ENCODE measurements at places on chromosomes 2 and 18.

GRCh38 chr18:13611142-13611600, 115.2 kb downstream of the FAM210A start:
- no peak for DNase-seq

DNA sequence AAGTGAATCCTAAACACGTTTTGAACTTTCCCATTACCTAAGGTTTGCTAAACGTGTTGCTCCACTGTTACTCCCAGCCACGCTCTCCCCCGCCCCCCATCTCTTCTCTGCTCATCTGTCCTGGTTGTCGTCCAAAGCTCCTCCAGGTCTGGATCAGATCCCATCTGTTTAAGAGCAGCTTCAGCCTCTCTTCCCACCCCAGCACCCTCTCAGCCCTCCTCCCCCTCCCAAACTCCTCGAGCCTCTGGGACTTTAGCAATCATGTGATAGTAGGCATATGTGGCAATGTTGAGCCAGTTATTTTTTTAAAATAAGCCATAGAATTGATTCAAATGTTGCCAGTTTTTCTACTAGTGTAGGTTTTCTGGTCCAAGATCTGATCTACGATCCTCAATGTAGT, 20.0 kb upstream of the LPIN1 start:
- no peak for DNase-seq

DNA sequence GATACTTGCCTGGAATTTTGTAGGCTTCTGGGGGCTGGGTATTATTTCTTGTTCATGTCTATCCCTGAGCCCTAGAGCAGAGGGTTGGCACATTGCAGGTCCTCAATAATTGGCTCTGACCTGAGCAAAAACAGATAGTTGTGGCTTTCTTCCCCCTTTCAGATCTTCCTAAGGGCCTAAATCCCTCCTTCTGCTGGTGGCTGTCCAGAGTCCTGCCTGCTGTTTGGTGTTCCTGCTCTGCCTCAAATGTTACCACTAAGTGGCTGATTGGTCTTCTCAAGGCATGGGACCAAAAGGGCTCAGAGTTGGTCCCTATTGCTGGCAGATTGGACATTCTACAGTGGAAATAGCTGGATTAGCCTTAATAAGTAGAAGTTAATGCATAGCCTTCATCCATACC, 1.1 kb upstream of the CRYGB start:
- DNase-seq: no peak

GRCh38 chr2:102094917-102095316, 47.6 kb upstream of the IL1R1 start:
- DNase-seq: no peak

GRCh38 chr2:15669375-15669910, 77.8 kb downstream of the DDX1 start:
- DNase-seq: no peak

GRCh38 chr2:9025746-9026145, 22.3 kb upstream of the MBOAT2 start:
- no peak for DNase-seq

GRCh38 chr2:205776139-205776538, 93.8 kb downstream of the NRP2 start:
- no peak for DNase-seq

- no peak for DNase-seq
Measured at GRCh38 chr18:65822826-65823225, 72.0 kb downstream of the CDH7 start.

DNA sequence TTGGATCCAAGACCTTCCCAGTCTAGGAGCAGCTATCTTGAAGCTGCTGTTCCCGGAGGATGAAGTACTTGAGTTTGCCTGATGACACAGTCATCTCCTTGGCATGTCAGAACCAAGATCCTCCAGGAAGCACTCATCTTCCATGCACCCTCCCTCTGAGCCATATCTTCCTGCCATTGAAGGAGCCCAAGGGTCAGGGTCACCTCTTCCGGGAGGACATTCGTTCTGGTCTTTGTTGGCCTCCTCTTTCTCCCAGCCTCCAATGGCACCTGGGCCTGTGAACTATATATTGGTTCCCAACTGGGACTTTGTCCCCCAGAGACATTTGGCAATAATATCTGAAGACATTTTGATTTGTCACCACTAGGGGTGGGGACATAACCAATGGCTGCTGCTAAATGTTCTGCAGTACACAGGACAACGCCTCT, 4.2 kb upstream of the MYO7B start:
- DNase-seq: no peak

DNA sequence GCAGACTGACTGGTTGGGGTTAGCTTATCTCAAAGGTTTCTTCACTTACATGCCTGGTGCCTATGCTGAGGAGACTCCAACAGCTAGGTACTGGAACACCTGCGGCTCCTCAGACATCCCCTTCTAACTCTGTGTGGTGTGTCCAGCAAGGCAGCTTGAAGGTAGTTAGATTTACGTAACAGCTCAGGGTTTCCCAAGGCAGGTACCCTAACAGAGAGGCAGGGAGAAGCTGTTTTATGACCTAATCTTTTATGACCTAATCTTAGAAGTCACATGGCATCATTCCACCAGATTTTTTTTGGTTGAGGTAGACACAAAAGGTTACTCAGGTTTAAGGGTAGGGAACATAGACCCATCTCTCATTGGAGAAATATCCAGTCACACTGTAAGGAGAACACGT, 17.4 kb upstream of the PAPOLG start:
- no peak for DNase-seq

DNA sequence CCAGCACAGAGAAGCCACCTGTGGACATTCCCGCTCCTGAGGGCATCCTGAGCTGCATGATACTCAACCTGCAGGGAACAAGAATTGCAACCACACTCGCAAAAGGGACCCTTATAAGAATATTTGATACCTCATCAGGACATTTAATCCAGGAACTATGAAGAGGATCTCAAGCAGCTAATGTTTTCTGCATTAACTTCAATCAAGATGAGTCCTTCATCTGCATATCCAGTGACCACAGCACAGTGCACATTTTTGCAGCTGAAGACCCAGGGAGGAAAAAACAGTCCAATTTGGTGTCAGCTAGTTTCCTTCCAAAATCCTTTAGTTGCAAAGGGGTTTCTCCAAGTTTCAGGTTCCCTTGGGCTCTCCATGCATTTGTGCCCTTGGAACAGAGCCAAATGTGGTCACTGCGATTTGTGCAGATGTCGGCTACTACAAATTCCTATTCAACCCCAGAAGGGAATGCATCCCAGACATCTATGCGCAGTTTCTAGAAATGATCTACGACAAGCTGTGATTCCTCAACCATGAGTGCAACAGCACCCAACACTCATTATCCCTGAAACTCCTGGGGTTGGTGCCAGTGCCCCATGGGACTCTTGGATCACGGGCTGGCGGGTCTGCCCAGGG, 23.3 kb upstream of the FHOD3 start:
- no peak for DNase-seq

DNA sequence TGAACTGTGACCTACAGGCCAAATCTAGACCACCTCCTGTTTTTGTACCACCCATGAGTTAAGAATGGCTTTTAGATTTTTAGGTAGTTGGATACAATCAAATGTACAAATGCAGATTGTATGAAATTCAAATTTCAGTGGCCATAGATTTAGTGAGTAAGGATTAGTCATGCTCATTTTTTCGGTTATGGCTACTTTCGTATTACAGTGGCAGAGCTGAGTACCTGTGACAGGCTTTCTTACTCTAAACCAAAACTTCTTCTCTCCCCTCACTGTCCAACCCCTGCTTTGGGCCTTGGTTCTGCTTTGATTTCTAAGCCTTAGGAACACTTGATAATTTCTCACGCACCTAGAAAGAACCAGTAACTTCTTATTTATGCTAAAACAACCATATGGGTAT, 82.1 kb downstream of the CDC42EP3 start:
- no peak for DNase-seq

DNA sequence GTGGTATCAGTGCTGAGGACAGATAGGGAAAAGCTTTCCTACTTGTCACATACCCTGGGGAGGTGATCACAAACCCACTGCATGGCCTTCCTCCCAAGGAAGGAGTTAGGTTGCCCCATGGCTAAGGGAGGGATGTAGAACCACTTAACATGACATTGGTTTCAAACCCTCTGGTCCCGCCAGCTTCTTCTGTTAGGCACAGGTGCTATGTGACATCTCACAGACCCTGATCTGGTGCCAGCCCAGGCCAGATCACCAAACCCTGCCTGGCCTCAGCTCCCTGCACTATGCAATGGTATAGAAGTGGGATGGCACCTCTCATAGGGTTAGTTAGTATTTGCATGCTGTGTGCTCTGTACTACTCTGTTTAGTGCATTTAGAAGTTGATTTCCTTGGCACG, 58.0 kb downstream of the TCF7L1 start:
- DNase-seq: no peak

GRCh38 chr2:182694189-182694588, 21.9 kb upstream of the DNAJC10 start:
- no peak for DNase-seq

DNA sequence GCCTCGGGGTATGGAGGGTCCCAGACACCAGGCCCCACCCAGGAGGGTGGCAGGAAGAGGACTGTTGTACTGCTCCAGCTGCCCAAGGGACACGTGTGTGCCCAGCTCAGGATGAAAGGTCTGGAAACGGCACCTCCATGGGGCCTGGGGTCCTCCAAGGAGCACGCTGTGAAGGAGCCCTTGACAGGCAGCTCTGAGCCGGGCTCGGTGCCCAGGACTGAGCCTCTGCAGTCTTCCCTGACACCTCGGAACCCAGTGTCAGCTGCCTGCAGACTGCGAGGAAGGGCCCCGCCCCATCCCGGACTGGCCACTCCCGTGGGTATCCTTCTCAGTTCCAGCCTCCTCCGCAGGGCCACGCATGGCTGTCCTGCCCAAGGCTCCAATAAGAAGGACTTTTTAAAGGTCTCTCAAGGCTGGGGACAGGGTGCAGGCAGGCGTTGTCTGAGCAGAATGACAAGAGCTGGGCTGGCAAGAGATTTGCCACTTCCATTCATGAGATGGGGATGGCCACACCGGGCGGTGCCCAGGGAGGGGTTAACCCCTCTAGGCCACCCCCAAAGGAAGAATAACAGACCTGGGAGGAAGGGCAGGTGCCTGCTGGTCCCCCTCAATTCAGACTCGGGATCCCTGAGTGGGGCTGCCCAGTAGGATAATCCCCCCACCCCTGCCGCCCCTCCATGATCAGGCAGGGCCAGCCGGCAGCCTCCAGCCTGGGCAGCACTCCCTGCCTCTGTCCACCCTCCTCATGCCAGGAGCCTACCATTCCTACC, 8.9 kb downstream of the ECEL1 start:
- DNase-seq: peak; percentile 60

DNA sequence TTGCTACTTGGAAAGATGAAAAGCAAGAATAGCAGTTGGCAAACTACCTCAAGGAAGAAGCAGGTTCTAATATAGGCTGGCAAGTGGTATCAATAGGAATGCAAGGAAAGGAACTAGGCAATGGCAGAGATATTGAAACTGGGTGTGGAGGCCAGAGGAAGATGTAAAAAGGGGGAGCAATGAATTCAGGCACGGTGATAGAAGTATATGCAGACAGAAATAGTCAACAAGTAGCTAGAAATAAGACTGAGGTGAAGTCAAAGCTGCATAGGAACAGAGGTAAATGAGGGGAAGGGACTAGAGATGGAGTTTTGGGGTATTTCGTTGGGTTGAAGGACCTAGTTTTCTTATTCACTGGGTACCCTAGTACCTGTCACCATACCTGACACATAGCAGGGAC, 4.1 kb downstream of the PCBP1 start:
- no peak for DNase-seq

- DNase-seq: no peak
Measured at GRCh38 chr18:54284981-54285785, 15.9 kb downstream of the POLI start.

DNA sequence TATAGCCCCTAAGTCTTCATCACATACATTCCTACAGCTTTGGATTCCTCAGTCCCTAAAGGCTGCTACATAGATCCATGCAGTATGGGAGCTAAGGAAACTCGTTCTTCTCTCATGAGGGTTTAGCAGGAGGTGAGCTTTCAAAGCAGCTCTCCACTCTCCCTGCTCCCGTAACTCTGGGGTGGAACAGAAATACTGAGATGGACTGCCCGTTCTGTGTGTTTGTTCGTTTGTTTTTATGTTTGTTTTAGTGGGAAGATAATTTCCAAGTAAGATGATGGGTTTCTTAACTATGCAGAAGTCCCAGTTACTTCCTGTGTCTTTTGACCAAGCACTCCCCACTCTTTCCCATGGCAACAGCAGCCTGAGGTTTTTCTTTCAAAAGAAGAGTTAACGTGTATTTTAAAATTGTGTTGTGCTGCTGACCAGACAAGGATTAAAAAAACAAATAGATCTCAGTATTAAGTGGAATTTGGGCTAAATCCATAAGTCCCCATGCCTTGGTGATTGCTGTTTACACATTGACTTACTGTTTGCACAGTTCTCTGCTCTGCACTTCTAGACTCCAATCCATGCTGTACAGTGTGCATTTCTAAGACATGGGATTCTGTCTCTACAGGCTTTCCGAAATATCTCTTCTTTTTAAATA, 156.4 kb upstream of the SH3BP4 start:
- DNase-seq: no peak

DNA sequence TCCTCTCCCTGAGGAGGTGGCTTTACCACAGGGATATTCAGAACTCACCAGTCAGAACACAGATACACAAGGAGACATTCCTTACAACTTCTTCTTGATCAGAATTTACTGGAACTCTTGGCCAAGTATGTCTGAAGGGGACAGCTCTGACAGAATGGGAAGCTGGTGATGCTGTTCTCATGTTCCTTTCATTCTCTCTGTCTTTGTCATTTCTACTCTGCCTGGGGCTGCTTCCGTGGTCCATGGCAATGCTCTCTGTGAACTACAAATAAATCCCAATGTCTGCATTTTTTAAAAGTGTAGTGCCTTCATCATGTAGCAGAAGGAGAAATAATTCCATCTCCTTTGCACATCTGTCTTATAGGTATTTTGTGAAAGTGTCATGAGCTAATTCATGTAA, 730.3 kb downstream of the CNTNAP5 start:
- no peak for DNase-seq

DNA sequence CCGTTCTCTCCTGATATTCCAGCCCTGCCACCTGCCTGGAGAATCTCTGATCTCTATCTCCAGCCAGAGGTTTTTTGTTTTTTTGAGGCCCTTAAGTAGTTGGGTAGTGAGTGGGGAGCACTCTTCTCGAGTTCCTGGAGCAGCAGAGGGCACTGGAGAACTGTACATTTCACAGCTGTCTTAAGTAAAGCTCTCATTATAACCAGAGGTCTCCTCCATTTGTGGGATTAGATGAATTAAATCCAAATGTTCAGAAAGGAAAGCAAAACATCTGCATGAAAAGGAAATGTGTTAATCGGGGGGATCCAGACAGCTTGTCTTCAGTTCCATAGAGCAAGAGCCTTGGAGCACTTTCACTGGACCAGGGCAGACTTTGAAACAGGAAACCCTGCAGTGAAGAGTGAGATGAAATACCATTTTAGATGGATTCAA, 32.8 kb downstream of the AOX1 start:
- DNase-seq: no peak

DNA sequence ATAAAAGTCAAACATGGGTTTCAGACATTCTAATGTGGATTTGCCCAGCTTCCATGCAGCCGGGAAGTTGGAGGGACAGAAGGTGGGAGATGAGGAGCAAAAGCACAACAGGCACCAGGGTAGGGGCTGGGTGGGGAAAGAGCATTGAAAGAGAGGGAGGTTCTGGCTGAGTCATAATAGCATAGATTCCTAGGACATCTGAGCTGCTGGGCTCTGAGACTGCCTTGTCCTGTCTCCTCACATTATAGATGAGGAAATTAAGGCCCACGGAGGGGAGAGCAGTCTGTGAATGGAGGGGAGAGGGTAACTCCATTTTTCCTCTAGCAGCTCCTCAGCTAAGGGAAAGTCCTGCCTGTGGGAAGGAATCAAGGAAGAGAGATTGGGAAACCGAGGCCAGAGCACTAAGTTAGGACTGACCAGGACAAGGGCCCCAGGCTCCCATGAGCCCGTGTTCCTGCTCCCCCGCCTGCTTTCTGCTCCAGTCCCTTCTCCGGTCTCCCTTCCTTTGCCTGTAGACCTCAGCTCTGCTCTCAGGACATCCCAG, 26.2 kb downstream of the SH2D6 start:
- DNase-seq: no peak

Measured in RWPE2 (cell line).